ENCODE measurements at places on chromosomes 1 and 21.

DNA sequence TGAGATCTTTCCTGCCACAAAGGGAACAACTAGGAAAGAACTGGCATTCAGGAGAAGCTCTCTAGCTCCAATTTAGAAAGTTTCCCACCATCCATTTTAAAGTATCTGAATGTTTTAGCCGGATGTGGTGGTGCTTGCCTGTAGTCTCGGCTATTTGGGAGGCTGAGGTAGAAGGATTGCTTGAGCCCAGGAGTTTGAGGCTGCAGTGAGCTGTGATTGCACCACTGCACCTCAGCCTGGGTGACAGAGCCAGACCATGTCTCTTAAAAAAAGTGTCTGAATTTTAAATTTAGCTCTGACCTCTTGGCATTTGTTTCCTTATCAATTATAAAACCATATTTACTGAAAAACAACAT is 67.2 kb downstream of the RPAP2 start:
- no peak for DNase-seq

DNA sequence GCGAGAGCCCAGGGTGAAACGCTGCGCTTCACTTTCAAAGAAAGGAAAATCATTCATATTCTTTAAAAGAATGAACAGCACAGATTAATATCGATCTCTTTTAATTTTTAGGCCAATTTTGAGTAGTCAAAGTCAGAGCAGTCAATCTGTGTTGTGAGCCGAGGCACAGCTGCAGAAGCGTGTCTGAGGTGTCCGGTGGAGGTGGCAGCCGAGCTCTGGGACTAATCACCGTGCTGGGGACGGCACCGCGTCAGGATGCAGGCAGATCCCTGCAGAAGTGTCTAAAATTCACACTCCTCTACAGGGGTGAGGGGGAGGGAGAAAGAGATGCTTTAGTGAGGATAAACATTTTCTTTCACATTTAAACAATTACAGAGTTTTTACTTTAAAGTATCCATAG is 4.1 kb downstream of the TFF1 start:
- no peak for DNase-seq

DNA sequence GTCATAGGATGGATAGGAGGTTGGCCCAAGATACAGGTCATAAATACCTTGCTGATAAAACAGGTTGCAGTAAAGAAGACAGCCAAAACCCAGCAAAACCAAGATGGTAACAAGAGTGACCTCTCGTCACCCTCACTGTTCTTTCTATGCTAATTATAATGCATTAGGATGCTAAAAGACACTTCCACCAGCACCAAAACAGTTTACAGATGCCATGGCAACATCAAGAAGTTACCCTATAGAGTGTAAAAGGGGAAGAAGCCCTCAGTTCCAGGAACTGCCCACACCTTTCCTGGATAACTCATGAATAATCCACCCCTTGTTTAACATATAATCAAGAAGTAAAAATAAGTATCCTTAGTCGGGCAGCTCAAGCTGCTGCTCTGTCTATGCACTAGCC is 671.9 kb downstream of the PTPRC start:
- no peak for DNase-seq

GRCh38 chr1:35857830-35858229 is 25.2 kb upstream of the AGO1 start:
- no peak for DNase-seq

- DNase-seq: no peak
These were observed 28.1 kb upstream of the PLXNA2 start for GRCh38 chr1:208272311-208272710.

GRCh38 chr1:150150133-150151021 is 661 bp downstream of the PLEKHO1 start:
- DNase-seq: no peak

DNA sequence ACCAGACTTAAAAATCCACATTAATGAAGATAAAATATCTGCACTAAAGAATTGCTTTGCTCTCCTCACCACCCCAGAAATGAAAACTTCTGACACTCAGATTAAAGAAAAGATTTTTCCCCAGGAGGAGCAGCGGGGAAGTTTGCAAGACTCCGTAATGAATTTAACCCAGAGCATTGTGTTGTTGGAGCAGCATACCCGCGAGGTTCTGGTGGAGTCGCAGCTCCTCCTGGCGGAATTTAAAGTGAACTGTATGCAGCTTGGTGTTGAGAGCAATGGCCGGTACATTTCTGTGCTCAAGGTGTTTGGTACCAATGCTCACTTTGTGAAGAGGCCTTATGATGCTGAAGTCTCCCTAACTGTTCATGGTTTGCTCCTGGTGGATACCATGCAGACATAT is 46.4 kb downstream of the VPS13D start:
- no peak for DNase-seq

GRCh38 chr21:44537930-44538911 is 1.8 kb downstream of the KRTAP10-1 start:
- no peak for DNase-seq

- DNase-seq: no peak
These were observed 1357.4 kb upstream of the ADGRL4 start for GRCh38 chr1:80363689-80364475.

DNA sequence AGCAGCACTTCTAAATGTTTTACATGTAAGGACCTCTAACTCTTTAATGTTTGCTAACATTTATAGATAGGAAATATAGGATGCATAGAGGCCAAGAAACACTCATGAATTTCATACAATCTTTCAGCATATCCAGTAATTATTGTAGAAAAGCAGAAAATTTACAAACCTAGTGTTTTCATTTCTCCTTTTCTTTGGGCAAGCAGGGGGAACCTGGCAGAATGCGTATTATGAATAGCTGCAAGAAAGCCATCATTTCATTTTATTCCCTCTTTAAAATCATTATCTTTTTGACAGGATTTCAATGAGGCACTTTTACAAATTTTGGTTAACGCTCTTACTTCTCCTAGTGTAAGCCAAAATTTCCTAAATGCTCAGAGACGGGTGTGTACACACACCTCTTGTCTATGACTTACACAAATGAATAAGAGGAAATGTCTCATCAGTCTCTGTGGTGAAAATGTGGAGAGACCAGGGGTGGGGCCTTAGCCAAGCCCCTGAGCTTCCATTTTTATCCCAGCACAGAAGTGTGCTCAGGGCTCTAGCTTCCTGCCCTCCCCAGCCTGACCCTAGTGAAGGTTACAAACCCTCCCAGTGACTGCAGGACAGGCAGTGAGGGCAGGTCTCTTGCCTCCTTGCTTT is 91.6 kb downstream of the LRRC8C start:
- DNase-seq: no peak

- no peak for DNase-seq
These were observed 22.0 kb downstream of the LYPD8 start for GRCh38 chr1:248733566-248733965.

GRCh38 chr1:155499953-155500639 is 62.5 kb downstream of the ASH1L start:
- no peak for DNase-seq

GRCh38 chr21:41796476-41797080 is 29.7 kb upstream of the RIPK4 start:
- no peak for DNase-seq

DNA sequence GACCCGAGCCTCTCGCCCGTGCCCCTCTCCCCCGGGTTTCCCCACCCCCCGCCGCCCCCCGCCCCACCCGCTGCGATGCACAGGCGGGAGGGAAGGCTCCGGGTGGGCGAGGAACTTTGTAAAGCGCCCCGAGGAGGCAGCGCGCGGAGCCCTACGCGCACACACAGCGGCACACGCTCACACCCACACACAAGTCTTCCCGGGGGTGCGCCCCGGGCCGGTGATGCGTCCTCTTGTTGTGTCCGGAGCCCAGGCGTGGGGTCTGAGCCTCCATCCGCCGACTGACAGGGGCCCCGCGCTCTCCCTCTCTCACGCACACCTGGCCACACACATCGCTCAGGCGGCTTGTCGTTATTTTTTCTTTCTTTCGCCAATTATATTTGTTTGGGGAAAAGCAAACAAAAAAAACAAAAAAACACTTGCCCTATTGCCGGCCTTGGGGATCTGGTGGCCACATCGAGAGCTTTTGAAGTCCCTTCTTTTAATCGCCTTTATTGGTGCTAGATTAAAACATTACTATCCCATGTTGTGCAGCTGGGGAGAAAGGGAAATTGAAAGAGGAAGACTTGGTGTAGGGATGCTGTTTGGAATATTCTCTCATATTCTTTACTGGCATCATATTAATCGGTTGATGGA is 770 bp downstream of the NTNG1 start:
- DNase-seq: no peak

- no peak for DNase-seq
These were observed 132.0 kb downstream of the GIPC2 start for GRCh38 chr1:78177708-78178270.

- DNase-seq: no peak
These were observed 426.1 kb downstream of the PTPRC start for GRCh38 chr1:199064971-199065370.

GRCh38 chr1:3547055-3548005 is 64.0 kb downstream of the MEGF6 start:
- no peak for DNase-seq

GRCh38 chr1:57377339-57378139 is 46.3 kb downstream of the DAB1 start:
- DNase-seq: no peak

GRCh38 chr1:162056043-162056442 is 13.4 kb upstream of the NOS1AP start:
- DNase-seq: no peak

DNA sequence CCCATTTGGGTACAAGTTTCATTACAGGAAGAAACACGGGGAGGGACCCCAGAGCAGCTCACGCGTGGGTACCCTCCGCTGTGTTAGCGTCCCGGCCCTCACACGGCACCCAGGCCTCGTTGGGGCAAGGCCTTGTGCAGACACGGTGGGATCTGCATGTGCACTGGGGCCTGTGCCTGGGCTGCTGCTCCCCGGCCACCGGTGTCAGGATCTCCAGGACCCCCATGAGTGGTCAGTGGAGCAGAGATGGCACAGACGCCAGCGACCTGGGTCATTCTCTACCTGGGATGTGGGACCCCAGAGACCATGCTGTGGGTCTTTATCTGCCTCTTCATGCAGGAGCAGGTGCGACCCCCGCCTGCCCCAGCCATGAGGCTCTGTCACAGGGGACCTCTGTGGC is 5.4 kb upstream of the SAMD11 start:
- DNase-seq: no peak

DNA sequence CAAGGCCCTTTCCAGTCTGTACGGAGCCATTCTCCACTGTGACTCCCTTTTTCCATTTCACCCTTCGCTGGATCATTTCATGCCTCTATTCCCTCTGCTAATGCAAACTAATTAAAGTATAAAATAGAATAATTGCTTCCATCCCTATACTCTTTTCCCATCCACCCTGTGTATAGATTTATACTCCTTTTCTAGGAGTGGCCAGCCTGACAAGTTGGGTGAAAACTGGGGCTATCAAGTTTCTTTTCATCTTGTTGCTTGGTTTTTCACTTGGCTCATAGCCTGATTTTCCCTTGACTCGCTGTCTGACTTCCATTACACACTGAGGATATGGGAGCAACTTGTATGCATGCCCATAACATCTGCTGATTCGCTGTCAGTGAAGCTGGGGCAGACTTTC is 107.0 kb downstream of the PLXNA2 start:
- no peak for DNase-seq

DNA sequence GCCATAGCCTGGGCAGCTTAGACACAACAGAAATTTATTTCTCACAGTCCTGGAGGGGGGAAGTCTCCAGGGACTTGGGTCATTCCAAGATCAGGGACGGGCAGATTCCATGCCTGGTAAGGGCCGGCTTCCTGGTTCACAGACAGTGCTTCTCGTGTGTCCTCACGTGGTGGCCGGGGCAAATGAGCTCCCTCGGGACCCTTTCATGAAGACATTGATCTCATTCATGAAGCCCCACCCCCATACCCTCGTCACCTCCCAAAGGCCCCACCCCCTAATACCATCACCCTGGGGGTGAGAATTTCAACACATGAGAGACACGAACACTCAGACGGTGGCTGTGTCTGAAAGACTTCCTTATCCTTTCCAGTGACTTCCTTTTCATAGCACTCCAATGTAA is 51.5 kb downstream of the ACOT7 start:
- no peak for DNase-seq

- DNase-seq: no peak
These were observed 412.5 kb downstream of the PTPRU start for GRCh38 chr1:29648798-29649188.

GRCh38 chr1:181043025-181043888 is 9.5 kb downstream of the MR1 start:
- DNase-seq: no peak

DNA sequence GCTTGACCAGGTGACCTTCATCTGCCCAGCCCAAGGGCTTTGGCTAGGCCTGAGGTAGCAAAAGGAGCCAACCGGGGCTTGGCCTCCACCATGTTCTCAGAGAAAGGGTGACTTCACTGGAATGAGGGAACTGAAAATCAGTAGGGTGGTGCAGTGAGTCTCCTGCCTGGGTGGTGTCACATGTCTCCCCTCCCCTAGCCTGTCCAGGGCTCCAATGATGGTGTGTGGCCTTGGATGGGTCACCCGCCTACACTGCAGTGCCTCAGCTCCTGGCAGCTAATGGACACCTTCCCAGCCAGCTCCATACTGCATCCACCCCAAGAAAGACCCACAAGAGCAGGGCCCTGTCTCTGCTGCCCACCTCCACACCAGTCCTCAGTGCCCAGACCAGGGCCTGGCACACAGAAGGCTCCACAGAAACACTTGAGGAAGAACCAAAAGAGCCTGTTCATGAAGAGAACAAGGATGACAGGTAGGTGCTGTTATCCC is 678.7 kb downstream of the MATN1 start:
- DNase-seq: no peak

DNA sequence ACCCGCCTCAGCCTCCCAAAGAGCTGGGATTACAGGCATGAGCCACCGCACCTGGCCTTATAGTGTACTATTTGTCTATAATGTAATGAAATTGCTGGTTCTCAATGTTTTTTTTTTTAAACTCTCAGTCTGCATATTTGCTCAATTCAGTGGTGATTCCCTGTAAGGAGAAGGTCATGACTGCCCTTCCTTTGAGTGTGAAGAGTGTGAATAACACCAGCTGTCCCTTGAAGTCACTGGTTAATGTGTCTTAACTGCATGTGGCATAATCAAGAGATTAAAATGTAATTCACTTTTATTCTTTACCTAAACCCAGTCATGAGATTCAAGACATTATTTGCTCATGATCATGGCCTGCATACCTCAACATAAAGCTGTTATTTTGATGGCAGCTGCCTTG is 30.5 kb downstream of the MTF2 start:
- DNase-seq: no peak

DNA sequence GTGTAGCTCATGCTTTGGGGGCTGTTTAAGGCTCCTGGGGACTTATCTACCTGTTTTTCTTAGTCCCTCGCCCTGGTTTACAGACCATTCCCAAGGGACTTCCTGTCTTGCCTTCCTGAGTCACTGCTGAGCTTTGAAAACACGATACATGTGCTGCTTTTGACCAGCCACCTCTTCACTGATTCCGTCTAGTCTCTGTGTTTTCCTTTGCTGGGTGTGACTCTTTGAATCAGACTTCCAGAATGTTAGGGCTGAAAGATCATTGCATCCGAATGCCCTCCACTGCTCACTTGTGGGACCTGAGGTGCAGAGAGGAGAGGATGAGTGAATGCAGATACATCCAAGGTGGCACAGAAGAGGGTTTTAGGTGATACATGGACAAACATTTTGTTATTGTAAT is 35.4 kb upstream of the CITED4 start:
- no peak for DNase-seq

All from AG04449 (cell line).